Stimulated activated CD4-positive, alpha-beta T cell treated with anti-CD3 and anti-CD28 coated beads, Interleukin-2, amount 100 ng/mL, for 4 hours (primary cell): ENCODE measurements at places on chromosomes 7 and 10.

GRCh38 chr10:22927661-22928403 lies at the start of gene ARMC3:
ARMC3 (plus strand) TSS chr10:22928053; CDS start chr10:22931997, 3,944 bp downstream.
- peak; percentile 39 for DNase-seq

DNA sequence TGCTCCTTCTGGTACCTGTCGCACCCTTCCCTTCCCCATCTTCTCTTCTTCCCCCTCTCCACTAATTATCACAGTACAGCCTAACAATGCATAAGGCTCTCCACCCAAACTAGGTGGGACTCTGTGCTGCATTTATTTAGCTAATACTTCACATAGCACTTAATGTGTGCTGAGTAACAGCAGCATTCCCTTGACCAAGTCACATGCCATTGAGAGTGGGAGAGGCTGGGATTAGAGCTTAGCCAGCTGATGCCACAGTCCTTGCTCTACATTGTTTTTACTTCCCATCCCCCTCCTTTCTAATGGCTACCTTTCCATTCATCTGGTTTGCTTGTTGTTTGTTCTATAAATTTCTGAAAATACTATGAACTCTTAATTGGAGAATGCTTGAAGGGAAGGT lies 426.9 kb downstream of the LRMDA start:
- DNase-seq = no peak

DNA sequence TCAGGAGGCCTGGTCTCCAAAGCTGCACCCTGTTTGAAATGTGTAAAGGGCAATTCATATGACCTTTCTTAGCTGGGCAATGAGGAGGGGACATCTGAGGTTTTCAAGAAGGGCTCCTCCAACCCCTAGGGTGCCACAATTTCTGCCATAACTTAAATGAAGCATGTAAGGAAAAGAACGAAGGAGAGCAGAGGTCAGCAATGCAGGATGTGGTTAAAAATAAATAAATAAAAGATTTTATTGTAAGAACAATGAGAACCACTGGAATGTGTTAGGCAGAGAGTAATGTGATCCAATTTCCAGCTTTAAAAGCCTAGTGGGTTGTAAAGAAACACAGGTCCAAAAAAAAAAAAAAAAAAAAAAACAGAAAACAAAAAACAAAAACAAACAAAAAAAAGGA lies 673.1 kb downstream of the TNS3 start:
- DNase-seq = no peak

- DNase-seq = no peak
Observed at GRCh38 chr7:134726581-134726980, 52.9 kb upstream of the CALD1 start.

- DNase-seq = no peak
Observed at GRCh38 chr10:43118631-43119415, 19.4 kb upstream of the CSGALNACT2 start.

- DNase-seq = no peak
Observed at GRCh38 chr10:36681751-36682632, 443.4 kb upstream of the ANKRD30A start.

GRCh38 chr10:96753956-96754355 lies 33.6 kb upstream of the PIK3AP1 start:
- no peak for DNase-seq

- no peak for DNase-seq
Observed at GRCh38 chr10:113475381-113475807, 77.5 kb upstream of the HABP2 start.

- peak; percentile 36 for DNase-seq
Observed at GRCh38 chr7:116236020-116236630, 25.8 kb downstream of the TES start.

DNA sequence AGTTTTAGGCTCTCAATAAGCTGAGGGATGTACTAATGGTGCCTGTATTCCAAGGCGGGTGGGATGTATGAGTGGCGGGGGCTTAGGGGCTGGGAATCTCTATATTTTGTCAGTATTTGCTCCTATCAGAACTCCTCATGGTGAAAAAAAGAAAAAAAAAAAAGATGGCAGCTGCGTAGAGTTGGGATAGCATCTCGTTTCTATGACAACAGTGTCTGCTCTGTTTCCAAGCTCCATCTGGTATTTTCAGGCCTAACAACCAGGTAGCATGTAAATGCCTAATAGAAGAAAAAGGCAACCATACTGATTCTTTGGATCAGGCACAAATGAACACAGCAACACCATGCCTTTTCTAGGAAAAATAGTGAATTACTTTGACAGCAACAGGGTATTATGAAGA lies 11.7 kb upstream of the CCDC172 start:
- DNase-seq = no peak

- no peak for DNase-seq
Observed at GRCh38 chr7:128358233-128358632, 3.3 kb downstream of the PRRT4 start.
